Stimulated activated CD8-positive, alpha-beta memory T cell treated with anti-CD3 and anti-CD28 coated beads, Interleukin-7, amount 100 ng/mL, for 1 hour (primary cell): ENCODE measurements at places on chromosomes 4 and X.

DNA sequence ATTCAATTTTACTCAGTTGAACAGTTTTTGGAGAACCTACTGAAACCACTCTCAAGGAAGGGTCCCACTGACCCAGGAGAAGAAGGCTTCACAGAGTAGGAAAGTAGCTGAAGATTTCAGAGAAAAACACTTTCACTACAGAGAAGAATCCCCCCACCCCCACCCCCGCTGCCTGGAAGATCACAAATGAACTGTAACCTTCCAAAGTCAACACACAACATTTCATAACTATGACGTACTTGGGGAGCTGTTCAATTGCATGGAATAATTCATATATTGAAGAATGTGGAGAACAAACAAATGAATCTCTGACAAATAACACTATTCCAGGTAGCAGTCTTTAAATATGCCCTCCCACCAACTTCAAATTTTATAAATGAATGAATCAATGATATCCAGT is 86.1 kb upstream of the STS start:
- DNase-seq, result no peak

DNA sequence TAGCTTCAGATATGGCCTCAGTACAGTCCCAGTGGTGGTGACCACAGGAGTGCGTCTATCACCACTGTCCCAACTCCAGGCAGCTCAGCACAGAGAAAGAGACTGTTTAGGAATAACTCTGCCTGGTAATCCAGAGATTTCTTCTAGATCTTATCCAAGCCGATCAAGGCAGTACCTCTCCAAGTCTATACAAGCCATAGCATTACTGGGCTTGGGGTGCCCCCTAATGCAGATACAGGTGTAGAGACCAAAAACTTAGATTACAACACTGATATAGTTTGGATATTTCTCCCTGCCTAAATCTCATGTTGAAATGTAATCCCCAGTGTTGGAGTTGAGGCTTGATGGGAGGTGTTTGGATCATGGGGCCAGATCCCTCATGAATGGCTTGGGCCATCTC is 100.9 kb downstream of the PTCHD1 start:
- DNase-seq, result no peak

DNA sequence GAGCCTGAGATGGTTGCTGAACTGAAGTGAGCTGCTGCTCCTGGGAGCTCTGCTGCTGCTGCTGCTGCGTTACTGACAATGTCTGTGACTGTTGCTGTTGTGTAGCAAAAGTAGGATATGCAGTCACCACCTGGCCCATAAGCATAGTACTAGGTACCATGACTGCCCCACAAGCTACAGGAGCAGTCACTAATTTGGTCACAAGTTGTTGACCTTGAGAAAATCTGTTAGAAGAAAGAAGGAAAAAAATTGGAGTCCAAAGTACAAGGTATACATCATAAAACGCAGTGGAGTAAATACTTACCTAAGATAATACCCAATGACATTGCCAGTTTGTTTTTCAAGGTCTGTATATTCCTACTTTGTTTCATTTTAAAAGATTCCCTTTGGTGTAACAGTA is 42.6 kb downstream of the TMEM165 start:
- no peak for DNase-seq

DNA sequence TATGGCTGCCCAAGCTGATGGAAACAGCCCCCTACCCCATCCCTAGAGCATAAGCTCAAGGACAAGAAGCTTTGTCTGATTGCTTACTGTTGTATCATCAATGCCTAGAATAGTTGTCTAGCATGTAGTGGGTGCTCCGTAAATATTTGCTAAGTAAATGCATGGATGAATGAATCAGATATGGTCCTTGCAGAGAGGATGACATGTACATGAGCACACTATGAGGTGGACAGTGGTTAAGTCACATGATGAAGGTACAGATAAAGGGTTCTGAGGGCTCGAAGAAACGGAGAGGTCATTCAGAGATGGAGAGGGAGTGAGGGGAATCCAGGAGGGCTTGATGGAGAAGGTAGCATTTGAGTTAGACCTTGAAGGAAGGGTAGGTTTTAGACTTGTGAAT is 214.2 kb downstream of the RBMX2 start:
- no peak for DNase-seq

DNA sequence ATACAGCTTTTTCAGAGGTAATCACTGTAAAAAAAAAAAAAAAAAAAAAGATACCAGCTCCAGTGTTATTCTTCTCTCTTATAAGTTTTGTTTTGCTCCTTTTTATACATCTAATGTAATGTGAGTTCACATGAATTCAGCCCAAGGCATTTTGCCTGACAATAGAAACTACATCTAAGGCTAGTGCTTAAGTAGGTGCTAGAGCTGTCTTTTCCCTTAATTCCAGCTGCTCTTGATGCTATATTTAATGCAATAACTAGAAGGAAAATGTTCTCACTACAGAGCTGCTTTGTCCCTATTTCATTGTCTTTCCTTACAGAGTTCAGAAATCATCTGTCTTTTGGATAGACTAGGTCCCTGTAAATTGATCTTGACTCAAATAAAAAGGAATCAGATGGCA is 150.1 kb downstream of the NAA11 start:
- DNase-seq, result no peak

DNA sequence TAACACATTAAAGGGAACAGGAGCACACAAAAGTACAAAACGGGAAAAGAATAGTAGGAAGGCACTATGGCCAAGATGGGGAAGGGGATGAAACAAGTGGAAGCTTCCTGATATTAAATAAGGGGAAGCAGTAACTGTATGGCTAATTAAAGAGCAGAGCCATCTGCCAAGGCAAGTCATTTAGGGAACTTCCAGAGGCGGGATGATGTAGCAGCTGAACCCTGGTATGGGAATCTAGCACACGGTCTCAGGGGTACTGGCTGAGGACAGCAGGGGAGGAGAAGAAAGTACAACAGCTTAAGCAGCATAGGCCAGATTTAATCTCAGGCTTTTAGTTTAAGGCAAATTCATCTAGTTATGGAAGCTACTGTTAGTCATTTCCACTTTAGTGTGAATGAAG is 59.1 kb downstream of the IGFBP7 start:
- no peak for DNase-seq

DNA sequence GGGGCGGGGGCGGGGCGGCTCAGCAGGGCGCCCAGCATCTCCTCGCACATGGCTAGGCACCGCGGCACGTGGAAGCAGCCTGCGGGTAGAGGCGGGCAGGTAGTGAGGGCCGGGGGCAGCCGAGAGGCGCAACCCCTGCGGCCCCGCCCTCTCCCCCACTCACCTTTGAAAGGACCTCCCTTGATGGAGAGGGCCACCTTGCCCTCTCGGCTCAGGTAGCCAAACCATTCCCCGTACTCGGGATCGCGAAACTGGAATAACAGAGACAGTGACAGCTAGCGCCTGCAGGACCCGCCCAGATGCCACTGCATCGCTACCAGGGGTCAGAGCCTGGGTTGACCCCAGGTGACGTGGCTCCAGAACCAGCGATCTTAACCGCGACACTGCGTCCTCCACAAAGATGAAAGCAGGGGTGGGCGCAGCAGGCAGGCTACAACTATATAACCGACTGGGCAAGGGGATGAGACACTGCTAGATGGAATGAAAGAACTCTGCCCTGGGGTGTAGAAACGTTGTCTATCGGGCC is 552 bp upstream of the NAA10 start:
- no peak for DNase-seq

- DNase-seq, result no peak
Observed at GRCh38 chr4:41661442-41662076, 87.0 kb downstream of the PHOX2B start.

GRCh38 chr4:19366916-19367315 is 884.8 kb upstream of the SLIT2 start:
- DNase-seq, result no peak

DNA sequence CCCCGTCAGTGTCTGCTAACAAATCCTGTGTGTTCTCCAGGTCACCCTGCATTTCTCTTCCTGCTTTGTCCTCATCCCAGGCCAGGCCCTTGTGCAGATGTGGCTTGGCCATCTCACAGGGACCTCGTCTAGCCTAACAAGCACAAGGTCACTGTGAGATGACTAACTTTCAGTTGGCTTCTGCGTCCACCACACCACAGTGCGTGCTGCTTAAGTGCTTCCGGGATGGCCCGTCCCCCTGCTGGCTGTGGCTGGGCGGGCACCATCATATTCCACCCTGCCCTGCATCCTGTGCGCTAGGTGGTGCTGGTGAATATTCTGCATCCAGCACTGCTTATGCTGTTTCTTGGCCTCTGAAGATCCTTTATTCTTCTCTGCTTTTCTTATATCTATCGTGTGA is 33.8 kb downstream of the RBBP7 start:
- no peak for DNase-seq

DNA sequence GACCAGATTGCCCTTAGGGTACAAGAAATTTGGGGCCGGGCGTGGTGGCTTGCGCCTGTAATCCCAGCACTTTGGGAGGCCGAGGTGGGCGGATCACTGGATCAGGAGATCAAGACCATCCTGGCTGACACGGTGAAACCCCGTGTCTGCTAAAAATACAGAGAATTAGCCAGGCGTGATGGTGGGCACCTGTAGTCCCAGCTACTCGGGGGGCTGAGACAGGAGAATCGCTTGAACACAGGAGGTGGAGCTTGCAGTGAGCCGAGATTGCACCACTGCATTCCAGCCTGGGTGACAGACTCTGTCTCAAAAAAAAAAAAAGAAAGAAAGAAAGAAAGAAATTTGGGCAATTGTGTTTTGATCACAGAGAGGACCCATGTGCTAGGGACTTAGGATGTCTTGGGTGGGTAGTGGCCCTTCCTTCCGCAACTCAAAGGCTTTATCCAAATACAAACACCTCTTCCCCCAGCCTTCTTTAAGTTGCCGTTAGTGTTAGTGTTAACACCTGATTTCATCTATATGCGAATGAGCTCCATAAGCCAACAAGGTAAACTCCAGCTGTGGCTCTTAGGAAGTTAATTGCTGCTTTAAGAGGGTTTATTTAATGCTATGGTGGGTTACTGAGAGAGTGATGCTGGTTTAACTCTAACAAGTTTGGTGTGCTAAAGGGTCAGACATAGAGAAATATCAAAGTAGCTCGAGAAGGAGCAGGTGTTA is 8.6 kb upstream of the CCDC110 start:
- DNase-seq, result no peak

DNA sequence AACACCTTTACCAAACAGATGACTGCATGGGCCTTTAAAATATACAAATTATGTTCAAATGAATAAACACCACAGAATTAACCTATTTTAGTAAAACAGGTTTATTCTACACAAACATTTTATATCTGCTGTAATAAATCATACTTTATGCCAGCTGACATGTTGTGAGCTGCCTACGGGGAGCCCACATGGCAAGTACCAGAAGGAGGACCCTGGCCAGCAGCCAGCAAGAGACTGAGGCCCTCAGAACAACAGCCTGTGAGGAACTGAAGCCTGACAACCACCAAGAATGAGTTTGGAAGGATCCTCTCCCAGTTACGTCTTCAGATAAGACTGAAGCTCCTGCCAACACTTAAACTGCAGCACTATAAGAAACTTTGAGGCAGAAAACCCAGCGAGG is 377.0 kb downstream of the PDGFC start:
- DNase-seq, result no peak

DNA sequence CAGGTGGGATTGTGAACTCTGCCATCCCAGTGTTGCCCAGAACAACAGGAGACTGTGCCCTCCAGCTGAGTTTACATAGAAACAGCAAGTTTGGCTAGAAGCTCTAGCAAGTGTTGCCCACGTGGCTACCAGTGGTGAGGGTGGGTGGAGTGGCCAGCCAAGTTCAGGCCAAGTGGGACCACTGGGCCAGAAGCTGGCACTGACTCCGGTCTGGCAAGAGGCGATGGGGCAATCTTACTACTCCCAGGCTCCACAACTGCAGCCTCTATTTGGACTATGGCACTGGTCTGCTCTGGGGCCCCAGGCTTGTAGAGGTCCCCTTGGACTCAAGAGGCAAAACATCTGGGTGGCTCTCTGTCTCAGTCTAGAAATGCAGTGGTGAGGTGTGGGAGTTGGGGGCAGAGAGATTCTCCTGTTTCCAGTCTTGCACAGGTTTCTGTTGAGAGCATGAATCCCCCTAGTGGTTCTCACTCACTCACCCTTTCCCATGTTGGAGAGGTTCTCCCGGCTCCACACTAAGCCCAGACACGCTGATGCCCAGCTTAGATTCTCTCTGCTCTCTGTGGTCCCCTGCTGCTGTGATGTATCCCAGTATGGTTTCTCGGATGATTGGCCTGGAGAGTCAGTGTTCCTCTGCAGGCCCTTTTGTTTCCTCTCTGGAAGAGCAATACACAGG is 615.3 kb downstream of the PDHA2 start:
- DNase-seq, result no peak

DNA sequence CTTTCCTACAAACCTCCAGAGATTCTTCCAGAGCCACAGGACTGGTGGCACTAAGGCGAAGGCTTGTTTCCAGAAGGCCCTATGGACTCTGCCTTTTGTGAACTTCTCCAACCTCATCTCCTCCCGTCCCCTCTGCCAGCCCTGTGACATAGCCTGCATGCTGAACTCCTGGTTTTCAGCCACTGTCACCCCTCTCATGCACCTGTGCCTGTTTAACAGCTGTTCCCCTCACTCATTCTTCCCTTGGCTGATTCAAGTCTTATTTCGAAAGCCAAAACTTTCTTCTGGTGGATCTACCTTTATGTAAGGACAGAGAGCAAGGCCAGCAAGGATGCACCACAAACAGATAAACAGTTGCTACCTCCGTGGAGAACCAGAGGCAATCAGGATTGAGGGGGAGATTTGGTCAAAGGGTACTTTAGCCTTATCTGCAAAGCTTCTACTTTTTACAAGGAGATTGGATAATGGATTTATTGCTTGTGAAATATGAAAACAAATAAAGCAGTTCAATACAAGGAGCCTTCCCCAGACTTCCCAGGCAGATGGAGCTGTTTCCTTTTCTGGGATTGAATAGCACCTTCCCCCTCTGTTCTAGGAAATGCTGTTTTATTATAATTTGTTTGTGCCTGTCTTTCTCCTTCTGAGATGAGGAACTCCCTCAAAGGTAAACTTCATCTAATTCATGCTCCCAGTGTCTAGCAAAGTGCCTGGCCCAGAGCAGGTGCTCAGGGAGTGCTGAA is 5.7 kb downstream of the CITED1 start:
- no peak for DNase-seq

DNA sequence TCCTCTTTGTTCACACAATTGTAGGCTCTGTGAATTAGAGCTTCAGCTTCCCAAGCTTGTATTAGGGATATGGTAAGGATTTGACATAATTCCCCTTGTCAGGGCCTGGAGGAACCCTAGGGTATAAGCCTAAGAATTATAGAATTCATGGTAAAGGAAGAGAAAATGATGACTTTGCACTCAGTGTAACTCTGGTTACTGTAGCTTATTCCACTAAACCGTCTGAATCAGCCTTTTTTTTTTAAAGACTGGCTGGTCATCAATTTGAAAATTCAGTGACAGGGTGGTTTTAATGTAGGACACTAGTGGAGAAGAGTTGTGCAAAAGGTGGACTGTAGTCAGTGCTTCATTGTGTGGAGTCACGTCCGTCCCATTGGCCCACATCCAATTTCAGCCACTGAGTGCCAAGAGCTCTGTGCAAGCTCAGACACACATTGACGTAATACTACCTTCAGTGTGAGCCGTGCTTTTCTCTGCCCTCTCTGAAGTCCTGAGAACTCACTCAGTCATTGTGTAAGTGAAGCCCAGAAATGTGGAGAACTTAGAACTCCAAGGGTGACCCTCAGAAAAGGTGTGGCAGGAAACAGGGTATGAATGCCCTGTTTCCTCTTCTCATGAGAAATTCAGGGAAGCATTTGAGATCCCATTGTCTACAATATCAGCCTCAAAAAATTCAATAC is 449.8 kb downstream of the C4orf33 start:
- no peak for DNase-seq
